ENCODE measurements at places on chromosomes 5 and 9.

DNA sequence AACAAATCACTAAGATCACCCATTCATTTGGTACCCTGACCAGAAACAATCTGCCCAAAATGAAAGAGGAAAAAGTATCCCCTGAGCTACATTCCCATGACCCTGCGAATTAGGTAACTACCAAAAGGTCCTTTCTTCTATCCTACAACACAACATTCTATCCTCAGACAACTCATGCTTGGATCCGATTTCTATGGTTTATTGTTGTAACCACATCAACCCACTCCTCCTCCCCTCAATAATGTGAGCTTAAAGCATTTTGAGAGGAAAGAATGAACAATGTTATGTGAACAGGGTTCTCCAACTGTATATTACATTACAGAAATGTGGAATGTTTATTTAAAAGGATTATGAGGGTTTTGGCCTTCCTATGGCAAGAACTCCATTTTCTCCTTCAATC, 4.0 kb downstream of the SLC35D2 start:
- DNase-seq, result peak; percentile 32

DNA sequence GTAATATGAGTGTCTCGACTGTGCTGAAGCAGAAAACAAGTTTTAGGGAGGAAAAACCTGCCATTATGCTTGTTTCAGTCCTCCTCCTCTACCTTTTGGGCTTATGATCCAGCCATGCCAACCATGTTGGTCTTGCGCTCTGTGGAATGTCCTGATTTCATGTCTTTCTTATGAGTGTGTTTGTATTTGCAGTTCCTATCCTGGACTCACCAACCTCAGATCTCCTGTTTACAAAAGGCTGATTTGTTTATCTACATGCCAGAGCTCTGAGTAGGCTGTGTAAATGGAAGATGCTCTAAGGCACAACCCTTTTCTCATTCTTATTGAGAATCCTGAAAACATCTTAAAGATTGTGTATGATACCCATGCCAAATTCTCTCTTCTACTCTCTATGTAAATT, 138.6 kb downstream of the ARHGEF28 start:
- peak; percentile 74 for DNase-seq

- DNase-seq, result no peak
Observed at GRCh38 chr9:79447762-79448161, 124.0 kb upstream of the TLE4 start.

GRCh38 chr9:126448136-126448535, 121.5 kb downstream of the MVB12B start:
- DNase-seq, result no peak

DNA sequence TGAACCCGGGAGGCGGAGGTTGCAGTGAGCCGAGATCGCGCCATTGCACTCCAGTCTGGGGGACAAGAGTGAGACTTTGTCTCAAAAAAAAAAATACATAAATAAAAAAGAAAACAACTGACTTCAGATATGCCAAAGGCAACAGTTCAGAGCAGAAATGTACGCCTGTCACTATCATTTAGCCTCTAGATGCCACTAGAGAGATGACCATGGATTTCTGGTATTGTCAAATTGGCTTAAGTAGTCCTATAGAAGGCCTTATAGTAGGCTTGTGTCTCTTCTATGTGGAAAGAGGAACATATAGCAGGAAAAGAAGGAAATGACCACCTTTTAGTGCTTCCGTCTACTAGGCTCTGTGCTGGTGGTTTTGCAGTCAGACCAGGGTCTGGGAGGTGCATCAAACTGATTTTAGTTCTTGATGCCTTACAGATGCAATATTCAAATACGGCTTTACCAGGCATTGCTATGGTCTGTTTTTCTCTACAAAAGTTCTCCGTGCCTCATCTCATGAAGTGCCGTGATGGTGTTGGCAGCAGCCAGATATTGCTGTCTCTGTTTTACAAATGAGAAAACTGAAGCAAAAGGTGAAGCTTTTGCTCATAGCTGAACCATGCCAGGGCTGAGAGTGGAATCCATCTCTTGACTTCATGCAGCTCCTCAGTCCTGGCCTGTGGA, 17.2 kb downstream of the AGXT2 start:
- DNase-seq, result no peak

GRCh38 chr5:95350631-95351030, 40.5 kb upstream of the FAM81B start:
- DNase-seq, result no peak

DNA sequence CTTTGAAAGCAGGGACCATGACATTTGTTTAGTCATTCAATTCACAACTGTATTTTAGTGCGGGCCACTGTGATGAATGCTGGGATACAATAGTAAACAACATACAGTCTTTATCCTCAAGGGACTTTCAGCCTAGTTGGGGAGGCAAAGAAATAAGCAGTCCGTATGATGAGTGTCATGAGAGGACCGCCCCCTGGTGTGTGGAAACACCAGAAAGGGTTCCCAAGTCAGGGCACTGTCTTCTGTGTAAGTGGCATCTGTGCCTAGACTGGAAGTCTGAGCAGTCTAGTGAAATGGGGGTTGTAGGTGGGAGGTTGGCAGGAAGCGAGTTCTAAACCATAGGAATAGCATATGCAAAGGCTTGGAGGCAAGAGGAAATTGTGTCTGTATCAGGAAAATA, 6.8 kb downstream of the C9orf43 start:
- no peak for DNase-seq

DNA sequence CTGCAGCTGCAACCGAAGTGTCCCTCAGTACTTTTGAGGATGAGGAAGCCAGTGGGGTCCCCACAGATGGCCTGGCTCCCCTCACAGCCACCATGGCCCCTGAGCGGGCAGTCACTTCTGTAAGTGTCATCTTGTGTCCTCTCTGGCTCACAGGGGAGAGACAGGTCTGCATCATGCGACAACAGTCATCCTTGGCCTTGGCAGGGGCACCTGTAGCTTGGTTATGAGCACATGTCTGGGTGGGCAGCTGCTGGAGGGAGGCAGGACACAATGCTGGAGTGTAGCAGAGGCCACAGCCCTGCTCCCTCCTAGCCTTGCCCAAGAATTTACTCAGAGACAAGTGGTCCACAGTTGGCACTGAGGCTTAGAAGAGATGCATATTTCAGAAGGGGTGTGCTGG, 71.7 kb downstream of the COL15A1 start:
- no peak for DNase-seq

- DNase-seq, result no peak
Observed at GRCh38 chr9:91341258-91341746, 20.4 kb downstream of the AUH start.

DNA sequence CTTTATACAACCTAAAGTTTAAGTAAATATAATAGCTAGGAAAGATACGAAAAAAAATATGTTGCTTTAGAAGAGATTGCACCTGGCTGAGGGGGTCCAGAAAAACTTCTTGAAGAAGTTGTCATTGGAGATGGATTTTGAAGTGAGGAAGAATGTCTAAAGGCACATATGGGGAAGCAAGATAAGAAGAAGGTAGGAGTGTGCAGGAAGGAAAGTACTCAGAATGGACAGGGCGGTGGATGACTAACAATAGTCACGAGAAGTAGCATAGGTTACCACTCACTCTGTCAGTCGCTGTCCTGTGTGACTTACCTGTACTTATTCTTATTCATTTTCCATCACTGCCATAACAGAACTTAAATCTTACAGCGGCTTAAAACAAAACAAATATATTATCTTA, 251.6 kb downstream of the GRIA1 start:
- no peak for DNase-seq

DNA sequence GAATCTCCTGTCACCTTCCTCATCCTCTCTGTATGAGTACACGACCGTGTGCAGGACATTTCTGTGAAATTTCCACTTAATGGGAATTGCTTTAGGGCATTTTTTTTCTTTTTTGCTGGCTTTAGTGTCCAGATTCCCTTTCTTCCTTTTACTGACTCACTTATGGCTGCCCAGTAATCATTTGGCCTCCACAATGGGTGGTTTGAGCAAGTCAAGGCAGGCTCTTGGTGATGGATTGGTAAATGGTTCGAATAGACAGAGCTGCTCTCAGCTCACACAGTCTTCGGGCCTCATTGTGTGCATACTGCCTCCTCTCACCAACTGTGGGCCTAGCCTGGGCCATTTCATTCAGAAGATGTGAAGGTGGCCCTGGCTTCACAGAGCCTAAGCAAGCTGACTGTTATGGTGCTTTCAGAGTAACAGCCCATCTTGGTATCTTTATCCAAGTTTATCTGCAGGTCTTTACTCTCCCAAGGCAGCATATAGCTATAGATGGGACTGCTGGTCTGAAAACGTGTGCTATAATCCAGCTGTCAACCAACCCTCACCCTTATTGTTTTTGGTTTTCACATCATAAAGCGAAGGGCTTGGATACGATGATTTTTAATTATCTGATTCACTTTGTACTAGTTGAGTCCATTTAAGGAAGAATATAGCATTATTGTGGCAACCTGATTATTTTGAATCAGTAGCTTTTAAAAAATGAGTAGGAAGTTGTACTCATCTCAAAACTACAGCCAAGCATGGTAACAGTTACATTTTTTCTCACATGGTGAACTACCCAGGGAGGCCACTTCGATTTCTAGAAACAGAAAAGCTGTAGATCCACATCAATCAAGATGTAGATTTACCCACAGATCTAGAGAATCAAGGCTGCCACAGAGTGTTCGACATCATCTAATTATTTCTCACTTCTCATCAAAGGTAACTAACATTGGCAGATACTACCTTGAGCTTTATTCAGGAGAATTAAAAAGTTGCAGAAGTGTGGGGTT, 50.4 kb upstream of the CKMT2 start:
- no peak for DNase-seq

DNA sequence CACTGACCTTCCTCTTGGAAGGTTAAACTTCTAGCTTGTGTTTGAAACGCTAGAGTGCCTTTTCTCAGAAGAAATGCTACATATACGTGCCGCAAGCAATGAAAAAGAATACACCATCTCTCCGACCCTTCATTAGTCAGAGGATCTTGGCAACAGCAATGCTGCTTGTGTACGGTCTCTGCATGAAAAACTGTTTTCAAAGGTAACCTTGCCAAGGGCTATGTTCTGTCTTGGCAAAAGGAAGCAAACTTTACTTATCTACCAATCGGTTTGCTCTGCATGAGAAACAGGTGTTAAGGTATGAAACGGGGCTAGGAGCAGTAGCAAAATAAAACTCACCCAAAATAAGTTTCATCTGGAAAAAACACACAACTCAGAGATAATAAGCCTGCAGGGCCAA, 297.8 kb downstream of the FBXL17 start:
- DNase-seq, result no peak

- DNase-seq, result no peak
Observed at GRCh38 chr5:145805819-145806218, 29.3 kb downstream of the PRELID2 start.

GRCh38 chr5:82349652-82350051, 71.5 kb upstream of the RPS23 start:
- DNase-seq, result no peak

DNA sequence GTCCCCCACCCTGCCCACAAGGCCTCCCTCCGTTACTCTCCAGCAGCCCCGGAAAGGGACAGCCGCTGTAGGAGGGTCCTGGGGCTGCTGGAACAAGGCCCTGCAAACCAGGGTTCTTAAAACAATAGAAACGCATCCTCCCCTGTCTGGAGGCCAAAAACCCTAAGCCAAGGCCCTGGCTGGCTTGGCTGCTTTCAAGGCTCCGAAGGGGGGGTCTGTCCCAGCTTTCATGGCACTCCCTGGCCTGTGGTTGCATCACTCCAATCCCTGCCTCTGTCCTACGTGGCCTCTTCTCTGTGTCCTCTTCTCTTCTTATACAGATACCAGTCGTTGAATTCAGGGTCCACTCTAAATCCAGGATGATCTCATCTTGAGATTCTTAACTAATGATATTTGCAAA, 7.4 kb upstream of the UBAC1 start:
- no peak for DNase-seq

DNA sequence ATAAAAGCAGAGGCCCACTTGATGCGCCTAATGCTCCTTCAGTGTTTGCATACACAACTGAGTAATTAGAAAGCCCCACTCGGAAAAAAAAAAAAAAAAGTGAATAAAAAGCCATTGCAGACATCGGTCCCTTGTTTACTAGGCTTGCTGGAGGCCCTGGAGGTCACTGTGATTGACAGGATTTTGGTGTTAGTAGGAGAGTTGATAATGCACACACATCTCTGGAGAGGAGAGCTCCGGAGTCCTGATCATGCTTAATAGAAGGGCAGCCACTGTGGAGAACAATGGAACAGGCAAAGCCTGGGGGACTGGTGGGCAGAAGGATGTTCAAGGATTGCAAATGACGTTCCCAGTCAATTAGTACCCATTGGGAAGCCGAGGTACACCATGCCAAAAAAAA, 152.5 kb downstream of the EFNA5 start:
- no peak for DNase-seq

- DNase-seq, result no peak
Observed at GRCh38 chr9:107740088-107740980, 250.8 kb upstream of the KLF4 start.

DNA sequence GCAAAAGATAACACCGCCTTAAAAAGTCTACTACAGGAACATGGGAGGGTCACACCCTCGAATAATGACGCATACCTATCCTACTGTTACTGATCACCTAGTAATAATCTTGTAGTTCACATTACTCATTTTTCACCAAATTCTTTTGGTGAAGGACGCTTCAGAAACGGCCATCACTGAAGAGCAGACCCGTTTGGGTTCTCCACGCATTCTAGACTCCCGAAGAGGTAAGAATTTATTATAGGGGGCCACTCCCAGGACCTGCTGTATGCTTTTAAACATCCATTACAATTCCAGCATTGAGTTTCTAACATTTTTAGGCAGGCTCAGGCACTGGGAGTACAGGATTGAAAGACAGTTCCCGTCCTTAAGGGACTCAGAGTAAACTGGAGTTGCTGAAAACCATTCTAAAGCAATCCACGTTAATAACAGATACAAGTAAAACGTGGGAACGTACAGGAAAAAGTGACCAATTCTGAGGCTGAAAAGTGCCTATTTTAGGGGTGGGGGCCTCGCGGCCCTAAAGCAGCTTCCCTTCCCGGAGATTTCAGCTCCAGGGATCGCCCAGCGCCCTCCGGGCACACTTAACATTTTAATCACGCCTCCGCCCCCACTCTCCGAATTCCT, at the start of gene FER:
Gene FER, plus strand, starts transcription at position 124 of the 627 bp plus-strand sequence. CDS start 50,286 bp downstream, outside the sequence.
- no peak for DNase-seq

DNA sequence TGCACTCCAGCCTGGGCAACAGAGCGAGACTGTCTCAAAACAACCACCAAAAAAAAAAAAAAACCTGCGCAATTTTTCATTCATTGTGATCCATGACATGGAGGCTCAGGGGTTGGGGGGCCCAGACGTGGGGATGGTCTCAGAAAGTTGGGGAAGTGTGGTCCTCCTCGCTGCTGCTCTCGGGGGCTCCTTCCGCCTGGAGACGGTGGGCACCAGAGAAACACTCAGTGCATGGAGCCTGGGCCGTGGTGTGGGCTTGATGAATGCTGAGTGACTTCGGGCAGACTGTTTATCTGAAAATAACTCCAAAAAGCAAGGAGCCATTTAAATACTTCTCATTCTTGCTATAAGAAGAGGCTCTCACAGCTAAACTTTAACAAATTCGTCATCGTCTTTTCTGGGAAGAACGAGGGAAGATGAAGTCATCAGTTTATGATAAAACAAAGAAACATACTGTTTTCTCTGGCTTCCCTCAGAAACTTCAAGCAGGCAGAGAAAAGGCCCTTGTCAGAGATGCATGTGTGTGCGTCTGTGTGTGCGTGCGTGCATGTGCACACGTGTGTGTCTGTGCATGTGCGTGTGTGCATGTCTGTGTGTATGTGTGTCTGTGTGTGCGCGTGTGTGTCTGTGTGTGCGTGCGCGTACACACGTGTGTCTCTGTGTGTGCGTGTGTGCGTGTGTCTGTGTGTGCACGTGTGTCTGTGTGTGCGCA, 35.0 kb downstream of the RASGEF1C start:
- DNase-seq, result peak; percentile 10

- no peak for DNase-seq
Observed at GRCh38 chr9:32930486-32930885, 70.9 kb downstream of the APTX start.

- DNase-seq, result no peak
Observed at GRCh38 chr5:38780945-38781344, 64.9 kb upstream of the OSMR start.

All from non-pigmented ciliary epithelial cell (primary cell).